ENCODE measurements at places on chromosomes 3 and 15. TPM values are rescaled to one million over a fixed set of nuclear protein-coding genes. Genes with fewer than 3 reads are reported as not detected.

The CDCP1 gene
- 1.8 TPM for total RNA-seq

The CLRN1 gene
- total RNA-seq, result not detected

The CSK gene
- 27.9 TPM for total RNA-seq

The TMC3 gene
- not detected for total RNA-seq

The TM6SF1 gene
- total RNA-seq, result 2.6 TPM

The ALPK3 gene
- total RNA-seq, result 6.3 TPM

The SLC28A1 gene
- total RNA-seq, result not detected

The CILP gene
- total RNA-seq, result 12.9 TPM

The OXTR gene
- total RNA-seq, result 1.5 TPM

The SEMA3G gene
- total RNA-seq, result 91.2 TPM

The BMF gene
- total RNA-seq, result 16.4 TPM

The ZDHHC19 gene
- not detected for total RNA-seq

The IQCB1 gene
- total RNA-seq, result 69.4 TPM

The GASK1A gene
- total RNA-seq, result 38.8 TPM

The WNT7A gene
- 0.26 TPM for total RNA-seq

The LHFPL4 gene
- total RNA-seq, result 0.14 TPM

The ZNF106 gene
- 95.0 TPM for total RNA-seq

The SLC22A14 gene
- 0.28 TPM for total RNA-seq

The CCDC9B gene
- total RNA-seq, result 2.4 TPM

The TRH gene
- total RNA-seq, result not detected

The CFAP44 gene
- total RNA-seq, result 16.4 TPM

The GJD2 gene
- total RNA-seq, result not detected

The LMAN1L gene
- total RNA-seq, result not detected

The RTP2 gene
- not detected for total RNA-seq

The GOLGA8G gene
- total RNA-seq, result not detected

The TMCO5A gene
- total RNA-seq, result not detected

The CSPG4 gene
- 10.3 TPM for total RNA-seq

The KBTBD13 gene
- total RNA-seq, result 1.3 TPM

The TMEM108 gene
- total RNA-seq, result 3.2 TPM

The CASR gene
- not detected for total RNA-seq

The ERC2 gene
- not detected for total RNA-seq

The ATP8B4 gene
- total RNA-seq, result 45.2 TPM

The CLSTN2 gene
- 24.1 TPM for total RNA-seq

The ADAMTS17 gene
- 8.1 TPM for total RNA-seq

All from uterus (tissue), 4 donors.